Activated CD8-positive, alpha-beta memory T cell treated with anti-CD3 and anti-CD28 coated beads, Interleukin-2, amount 50 U/mL, for 4 hours (primary cell): ENCODE measurements at places on chromosomes 2 and 18.
A peak's percentile ranks its signal among the peaks of the same experiment; 100 is the strongest.

GRCh38 chr18:61699397-61700110, 193.3 kb downstream of the RNF152 start:
- DNase-seq = no peak

GRCh38 chr2:108612153-108612513, 77.9 kb downstream of the LIMS1 start:
- DNase-seq = peak; percentile 22

- no peak for DNase-seq
Observed at GRCh38 chr2:170177950-170178781, at the start of gene MYO3B. Gene MYO3B, plus strand, starts transcription at chr2:170178147. Its CDS starts 141 bp downstream, at chr2:170178288.

DNA sequence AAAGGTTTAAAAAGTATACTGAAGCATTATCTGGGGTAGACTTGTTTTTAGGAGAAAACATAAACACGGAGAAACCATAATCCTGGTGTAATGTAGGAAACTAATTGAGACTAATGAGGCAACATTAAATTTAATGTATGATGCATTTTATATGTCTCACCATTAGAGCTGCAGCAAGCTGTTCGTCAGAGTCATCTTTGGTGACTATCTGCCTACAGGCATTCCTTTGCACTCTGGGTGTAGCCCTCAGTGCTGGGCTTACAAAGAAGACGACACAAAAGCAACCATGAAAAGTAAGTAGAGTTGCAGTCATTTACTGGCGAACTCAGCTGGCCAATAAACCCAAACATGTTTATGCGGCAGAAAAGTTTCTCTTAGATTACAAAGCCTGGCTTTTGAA, 415.3 kb upstream of the ZEB2 start:
- DNase-seq = no peak

- no peak for DNase-seq
Observed at GRCh38 chr2:5125017-5125730, 567.0 kb upstream of the SOX11 start.

- DNase-seq = no peak
Observed at GRCh38 chr2:126678269-126679065, 22.5 kb downstream of the GYPC start.

DNA sequence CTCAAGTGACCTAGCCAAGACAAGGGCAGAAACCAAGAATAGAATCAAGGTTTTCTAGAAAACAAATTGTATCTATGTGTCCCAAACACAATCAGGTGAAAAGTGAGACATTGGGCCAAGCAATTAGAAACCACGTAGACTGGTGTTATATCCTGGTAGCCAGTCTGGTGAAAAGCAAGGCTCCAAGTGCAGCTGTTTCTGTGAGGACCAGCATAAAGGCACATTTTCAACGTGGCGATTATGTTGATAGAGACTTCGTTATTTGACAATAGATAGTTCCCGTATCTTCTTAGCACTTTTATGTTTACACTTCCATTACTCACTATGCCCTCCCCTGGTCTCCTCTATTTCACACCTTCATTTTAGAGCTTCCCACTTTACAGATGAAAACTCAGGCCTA, 103.2 kb upstream of the ZFP36L2 start:
- DNase-seq = no peak

GRCh38 chr18:9552191-9552590, 62.2 kb downstream of the PPP4R1 start:
- no peak for DNase-seq

DNA sequence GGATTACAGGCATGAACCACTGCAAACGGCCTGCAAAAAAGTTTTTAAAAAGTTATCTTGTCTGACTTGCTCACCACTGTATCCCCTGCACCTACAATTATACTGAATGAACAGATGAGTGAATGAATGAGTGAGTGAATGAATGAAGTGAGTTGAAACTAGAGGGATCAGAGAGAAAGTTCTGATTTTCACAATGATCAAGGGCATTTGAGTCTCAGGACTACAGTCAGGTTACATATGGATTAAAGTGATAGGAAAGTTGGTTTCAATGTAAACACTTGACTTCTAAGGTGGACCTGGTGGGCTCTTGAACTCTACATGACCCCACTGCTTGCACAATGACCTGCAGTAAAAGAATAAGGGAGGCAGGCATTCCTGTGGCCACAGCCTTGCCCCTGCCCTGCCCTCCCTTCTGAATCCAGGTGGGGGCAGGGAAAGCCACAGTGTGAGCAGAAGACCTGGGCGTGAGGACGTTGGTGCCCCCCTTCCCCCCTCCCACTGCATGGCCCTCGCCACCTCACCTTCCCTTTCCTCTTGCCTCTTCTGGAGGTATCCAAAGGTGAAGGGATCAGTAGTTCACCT, 10.7 kb downstream of the C2orf80 start:
- DNase-seq = no peak

DNA sequence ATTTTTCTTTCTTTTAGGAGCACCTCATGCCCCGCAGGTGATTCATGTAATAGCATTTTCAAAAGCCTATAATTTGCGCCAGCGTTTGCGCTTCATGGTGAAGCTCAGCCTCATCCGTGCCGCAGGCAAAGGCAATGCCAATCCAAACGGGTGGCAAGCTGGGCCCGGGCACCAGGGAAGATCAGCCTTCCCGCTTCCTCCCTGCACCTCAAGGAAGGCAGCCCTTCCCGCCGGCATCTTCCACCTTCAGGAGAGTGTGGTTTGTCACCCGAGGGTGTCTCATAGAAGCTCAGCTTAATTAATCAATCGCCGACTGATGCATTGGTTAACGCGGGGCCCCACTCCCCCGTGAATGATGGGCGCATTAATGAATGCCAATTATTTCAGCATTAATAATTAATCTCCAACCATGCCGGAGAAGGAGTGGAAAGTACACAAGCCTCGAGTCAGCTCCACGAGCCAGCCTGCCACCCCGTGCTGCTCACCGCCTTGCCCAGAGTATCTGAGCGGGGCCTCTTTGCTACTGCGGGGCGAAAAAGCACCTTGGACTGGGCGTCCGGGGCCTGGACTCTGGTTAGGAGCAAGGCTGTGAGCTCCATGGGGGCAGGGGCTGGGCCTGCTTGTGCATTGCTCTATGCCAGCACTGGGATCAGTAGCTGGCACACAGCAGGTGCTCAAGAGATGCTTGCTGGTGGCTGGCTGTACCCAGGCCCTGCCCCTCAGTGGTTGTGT, 13.0 kb downstream of the INHBB start:
- no peak for DNase-seq

DNA sequence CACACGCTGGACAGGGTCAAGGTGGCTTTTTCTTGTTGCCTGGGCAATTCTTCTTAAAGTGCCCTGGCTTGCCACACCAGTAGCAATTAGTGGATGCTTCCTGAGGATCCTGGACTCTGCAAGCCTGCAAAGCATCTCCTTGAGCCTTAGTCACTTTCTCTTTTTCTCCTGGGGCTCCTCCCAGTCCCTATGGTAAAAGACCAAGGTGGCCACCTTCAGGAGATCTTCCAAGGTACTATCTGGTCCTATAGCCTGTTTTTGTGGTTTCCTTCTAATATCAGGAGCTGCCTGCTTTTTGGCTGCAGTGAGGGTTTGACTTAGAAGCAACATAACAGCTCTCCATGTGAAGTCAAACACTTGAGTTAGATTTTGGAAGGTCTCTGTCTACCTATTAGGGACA, 33.3 kb upstream of the GMCL1 start:
- DNase-seq = no peak

DNA sequence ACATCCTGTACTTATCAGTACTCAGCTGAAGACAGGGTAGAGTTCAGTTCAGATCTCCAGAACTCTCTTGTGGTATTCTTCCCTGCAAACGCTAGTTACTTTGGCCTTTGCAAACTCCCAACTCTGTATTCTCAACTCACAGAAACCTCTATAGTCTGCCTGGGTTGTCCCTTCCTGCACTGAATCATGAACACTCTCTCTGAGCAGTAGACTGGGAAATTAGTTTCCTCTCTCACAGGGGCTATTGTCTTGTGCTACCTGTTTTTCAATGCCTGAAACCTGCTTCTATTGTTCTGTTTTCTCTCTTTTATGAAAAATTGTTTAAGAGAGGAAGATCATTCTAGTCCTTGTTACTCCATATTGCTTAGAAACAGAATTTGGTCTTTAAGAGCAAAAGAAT, 134.7 kb downstream of the VIT start:
- DNase-seq = no peak

- DNase-seq = no peak
Observed at GRCh38 chr2:156125018-156125417, 207.5 kb downstream of the NR4A2 start.

GRCh38 chr2:29657674-29658073, 263.7 kb downstream of the ALK start:
- DNase-seq = no peak

DNA sequence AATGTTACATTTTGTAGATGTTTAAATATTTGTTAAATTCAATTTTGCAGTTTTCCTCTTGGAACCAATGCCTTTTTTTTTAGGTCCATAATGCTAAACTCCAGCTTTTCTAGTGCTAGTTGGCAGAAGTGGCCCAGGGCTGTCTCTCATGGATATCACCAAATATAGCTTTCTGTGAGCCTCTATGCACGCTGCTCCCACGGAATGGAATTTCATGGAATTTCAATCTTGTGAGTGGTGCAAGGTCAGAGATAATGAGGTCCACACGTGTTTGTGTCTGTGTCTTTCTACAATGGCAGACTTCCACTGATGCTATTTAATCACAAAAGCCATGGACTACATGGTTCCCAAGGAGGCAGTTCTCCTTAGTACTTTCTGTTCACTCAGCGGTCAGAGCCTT, 191.5 kb upstream of the PARD3B start:
- no peak for DNase-seq

DNA sequence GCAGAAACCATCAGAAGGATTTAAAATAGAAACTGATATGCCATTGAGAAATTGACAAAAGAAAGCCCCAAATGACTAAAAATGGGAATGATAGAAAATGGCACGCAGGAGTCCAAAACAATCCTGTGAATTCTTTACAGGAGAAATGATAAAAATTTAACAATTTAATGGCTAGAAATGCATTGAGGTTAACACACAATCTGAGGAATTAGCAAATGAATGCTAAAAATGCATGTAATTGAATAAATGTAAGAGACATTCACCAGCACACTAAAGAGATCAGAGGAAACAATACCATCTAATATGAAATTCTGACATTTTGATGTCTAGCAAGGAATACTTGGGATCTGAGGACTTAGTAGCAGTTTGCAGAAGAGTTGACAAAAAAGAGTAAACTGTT, 37.0 kb downstream of the MARCHF4 start:
- DNase-seq = no peak

- no peak for DNase-seq
Observed at GRCh38 chr2:13046557-13047165, 329.9 kb downstream of the TRIB2 start.

DNA sequence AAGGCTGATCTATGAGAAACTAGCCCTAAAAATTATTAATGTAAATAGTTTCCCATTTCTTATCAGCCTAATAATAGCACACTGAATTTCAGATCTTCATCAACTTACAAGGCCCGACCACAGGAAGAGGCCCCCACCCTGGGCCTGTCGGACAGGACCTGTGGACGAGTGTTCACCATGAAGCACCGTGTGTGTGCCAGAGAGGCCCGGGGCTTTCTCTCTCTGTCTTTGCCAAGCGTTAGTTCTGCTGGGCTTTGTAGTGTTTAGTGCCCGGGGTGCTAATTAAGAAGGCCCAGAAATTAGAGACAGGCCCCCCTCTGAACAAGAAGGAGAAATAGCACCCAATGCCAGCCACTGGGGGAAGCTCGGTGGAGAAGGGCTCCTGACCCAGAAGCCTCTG, 265.7 kb downstream of the TWIST2 start:
- DNase-seq = no peak

GRCh38 chr2:73998451-73998850, 13.7 kb downstream of the TET3 start:
- no peak for DNase-seq

GRCh38 chr2:71555798-71556454, 102.6 kb downstream of the DYSF start:
- DNase-seq = no peak

DNA sequence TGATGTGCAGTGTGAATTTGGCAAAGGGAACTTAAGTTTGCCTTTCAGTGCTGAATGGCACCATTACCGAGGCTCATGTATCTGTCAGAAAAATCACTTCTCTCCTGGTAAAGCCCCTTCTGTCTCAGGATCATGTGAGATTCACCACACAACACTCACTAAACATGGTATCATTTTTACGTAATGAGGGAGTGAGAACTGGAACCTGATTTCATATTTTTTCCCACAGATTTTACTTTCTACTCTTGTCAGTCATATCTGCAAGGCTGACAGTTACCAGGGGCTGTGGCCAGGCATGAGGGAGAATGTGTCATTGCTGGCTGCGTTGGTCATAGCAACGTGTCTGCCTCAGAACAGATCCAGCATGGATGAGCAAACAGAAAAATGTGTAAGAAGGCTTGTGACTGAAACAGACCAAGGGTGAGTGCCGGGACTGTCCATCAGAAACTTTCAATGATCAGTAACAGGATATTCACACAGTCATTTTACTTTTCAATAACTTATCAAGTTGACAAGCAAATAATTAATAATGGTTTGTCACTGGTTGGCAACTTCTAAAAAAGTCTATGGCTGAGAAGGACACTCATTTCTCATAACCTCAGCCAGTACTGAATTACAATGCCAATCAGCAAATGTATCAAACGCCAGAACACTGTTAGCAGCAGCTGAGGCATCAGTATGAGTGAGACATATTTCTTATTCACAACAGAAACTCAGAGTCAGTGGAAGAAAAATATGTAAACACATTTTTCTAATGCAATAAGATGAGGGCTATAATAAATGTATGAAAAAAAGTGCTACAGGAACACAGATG, 100.5 kb downstream of the CDC42EP3 start:
- no peak for DNase-seq

DNA sequence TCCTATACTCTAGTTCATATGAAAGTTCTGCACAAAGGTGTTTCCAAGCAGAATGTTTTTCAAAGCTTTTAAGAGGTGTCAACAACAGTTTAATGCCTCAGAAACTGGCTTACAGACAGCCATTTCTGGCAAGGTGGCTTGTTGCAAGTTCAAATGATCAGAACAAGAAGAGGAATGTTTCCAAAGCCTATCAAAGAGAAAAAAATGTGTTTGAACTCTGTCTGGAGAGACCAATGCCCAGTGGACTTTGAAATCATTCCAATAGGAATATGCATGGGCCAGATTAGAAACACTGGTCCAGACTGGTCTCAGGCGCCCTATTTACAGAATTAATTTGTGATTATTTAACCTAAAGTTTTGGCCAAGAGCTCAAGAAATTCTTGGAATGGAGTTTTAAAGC, 106.2 kb downstream of the CPS1 start:
- DNase-seq = no peak

GRCh38 chr18:11269257-11269656, 119.9 kb upstream of the PIEZO2 start:
- no peak for DNase-seq

DNA sequence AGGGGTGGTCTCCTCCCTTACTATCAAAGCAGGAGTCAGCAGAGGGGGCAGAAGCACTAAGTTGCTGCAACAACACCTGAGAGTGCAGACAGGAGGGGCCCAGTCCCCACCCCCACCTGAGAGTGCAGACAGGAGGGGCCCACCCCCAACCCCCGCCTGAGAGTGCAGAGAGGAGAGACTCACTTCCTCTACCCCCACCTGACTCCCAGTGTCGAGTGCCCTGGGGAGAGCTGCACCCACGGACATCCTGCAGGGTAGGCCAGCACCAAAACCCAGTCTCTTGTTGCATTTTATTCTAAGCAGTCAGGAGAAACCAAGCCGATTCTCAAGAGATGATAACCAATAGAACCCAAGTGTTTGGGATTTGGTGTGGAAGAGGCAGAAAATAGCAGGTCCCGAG, 78.4 kb downstream of the NAPG start:
- no peak for DNase-seq
